ENCODE measurements at places on chromosomes 16 and 17.

DNA sequence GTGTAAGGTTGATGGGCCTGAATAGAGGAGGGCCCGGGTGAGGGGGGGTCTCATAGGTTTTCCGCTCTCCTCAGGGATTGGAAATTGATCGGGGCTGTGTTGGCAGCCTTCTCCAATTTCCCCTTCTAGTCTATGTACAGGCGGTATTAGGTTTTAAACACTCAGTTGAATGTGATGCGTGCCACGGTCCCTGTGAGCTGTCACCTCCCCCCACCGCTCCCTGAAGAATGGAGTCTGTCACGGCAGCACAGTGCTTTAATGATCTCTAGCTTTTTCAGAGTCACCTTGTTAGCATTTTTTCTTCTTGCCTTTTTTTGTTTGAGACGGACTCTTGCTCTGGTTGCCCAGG, 800 bp downstream of the COX4I1 start:
- DNase-seq, result no peak

DNA sequence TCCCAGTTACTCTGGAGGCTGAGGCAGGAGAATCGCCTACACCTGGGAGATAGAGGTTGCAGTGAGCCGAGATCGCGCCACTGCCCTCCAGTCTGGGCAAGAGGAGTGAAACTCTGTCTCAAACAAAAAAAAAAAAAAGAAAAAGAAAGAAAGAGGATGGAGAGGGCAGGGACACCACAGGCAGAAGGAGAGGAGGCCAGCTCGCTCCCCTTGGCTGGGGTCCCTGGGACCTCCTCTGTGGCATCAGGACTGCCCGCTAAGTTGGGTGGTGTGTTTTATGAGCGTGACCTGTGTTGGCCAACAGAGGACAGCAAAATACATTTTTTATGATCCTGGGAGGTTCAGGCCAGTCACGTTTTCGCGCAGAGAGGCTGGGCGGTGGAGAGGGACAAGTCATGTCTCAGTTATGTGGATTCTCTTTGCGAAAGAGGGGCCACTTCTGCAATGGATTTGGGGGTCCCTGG, 229.6 kb downstream of the MRTFB start:
- DNase-seq, result no peak

- no peak for DNase-seq
Observed at GRCh38 chr16:65782611-65783600, 583.6 kb upstream of the CDH5 start.

DNA sequence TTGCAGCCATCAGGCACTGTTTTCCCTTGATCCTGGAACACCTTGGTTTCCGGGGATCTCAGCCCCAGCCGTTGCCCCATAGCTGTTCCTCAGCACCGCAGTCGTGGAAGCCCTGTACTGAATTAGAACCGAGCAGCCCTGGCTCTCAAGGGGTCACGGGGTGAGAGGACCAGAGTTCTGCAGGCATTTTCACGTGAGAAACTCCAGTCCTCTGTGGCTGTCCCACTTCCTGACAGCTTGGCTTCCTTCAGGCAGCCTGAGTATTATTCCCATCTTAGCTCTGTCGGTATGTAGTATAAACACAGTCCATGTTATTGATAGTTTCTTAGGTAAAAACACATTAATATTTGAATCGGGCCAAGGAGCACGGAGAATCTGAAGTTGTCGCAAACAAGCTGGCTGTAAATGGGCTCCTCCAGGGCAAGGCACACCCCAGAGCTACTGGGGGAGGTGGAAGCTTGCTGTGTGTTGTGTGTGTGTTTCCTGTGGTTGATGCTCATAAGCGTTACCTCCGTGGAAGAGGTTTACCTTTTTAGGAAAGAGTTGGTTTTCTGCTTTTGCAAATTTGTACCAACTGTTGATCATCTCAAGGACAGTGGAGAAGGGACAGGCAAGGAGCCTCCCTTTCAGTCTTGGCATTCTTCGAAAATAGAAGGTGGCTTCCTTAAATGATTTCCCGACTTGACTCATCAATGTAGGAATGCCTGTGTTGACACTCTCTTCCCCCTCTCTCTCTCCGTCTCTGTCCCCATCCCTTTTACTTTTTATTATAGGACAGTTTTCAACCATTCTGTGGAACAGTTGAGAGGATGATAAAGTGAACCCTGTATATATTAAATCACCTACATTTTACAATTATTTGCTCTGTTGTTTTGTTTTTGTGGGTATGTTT, 208.9 kb upstream of the CHMP6 start:
- peak; percentile 66 for DNase-seq

GRCh38 chr16:64925166-64925565, 196.7 kb downstream of the CDH11 start:
- no peak for DNase-seq

GRCh38 chr16:14063618-14064581, 7.2 kb upstream of the MRTFB start:
- no peak for DNase-seq

- no peak for DNase-seq
Observed at GRCh38 chr16:19113577-19114358, at the start of gene ITPRIPL2. Gene ITPRIPL2, plus strand, starts transcription at chr16:19113964. Its CDS starts 498 bp downstream, at chr16:19114462.

- peak; percentile 69 for DNase-seq
Observed at GRCh38 chr17:42548070-42548837, 4.5 kb upstream of the HSD17B1 start.

DNA sequence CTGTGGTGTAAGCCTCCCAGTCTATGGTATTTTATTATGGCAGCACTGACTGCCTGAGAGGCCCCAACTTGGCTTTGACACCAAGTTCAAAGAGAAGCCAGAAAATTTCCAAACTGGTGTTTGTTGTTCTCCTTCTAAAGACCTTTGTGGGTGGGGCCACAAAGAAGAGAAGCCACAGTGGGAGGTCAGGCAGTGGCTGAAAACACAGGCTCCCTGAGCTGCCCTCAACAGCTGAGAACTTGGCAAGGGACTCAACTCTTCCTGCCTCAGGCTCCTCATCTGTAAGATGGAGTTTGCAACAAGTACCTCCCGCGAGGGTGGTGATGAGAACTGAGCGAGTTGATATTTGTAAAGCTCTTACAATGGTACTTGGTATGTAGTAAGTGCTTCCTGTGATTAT, 18.2 kb downstream of the CES5A start:
- DNase-seq, result no peak

Data from central memory CD4-positive, alpha-beta T cell (primary cell).